ENCODE measurements at places on chromosomes 11 and 22.
A peak's percentile ranks its signal among the peaks of the same experiment; 100 is the strongest.

DNA sequence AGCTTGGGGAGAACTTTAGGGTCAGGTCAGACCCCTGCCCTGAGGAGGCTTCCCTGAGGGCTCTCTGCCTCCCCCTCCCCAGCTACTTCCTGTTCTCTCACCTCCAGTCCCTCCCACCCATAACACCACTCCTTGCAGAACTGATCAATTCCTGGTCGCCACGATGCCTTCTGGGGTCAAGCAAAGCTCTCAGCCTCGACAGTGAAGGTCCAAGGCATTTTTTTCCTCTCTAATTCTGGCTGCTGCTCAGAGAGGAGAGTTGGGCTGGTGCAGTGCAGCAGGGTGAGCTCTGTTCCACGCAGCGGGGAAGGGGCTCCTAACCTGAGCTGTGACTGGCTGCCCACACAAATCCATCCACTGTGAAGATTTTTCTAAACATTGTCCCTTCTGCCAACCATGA is 628.4 kb downstream of the BRD1 start:
- DNase-seq, result no peak

- no peak for DNase-seq
These were observed 2.9 kb downstream of the GRIA4 start for GRCh38 chr11:105612771-105613170.

GRCh38 chr11:99244613-99245012 is 223.9 kb downstream of the CNTN5 start:
- no peak for DNase-seq

DNA sequence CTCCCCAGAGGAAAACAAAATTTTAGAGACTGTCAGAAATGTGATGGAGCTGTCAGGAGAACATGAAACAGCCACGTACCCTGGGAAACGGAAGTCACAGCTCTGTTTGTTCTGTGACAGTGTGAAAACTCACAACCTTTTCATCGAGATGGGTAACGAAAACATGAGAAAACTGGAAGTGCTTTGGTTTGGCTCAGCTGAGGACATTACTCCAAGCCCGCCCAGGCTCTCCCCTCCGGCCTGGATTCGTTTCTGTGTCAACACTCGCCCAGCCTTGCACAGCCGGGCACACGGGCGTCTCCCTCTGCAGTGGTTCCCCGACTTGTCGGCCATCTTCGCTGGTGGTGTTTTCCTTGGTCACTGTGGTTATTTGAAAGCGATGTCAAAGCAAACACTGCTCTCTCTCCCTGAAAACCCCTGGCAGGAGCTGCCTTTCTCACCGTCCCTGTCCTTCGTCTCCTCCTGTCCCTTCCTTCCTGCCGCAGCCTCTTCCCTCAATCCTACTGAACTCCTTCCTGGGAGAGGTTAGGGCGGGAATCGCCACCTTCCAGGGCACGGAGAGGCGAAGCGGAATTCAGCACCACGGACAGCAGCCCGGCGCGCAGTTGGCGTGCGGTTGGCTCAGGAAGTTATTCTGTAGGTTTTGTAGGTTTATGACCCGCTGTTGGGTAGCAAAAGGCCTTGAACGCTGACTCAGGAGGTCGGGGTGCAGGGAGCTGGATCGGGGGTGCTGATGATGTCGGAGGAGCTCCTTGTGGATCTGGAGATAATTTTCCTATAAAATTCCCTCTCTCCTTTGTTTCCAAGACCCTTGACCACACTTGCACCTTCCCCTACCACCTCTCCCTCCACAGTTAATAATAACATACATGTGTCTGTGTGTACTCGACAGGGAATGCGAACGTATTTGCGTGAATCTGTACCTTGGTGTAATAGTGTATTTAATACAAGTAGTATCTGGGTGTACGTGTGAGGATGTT is 13.1 kb upstream of the RPS19BP1 start:
- DNase-seq, result no peak

GRCh38 chr22:46007003-46007847 is 30.3 kb upstream of the WNT7B start:
- DNase-seq, result peak; percentile 83

DNA sequence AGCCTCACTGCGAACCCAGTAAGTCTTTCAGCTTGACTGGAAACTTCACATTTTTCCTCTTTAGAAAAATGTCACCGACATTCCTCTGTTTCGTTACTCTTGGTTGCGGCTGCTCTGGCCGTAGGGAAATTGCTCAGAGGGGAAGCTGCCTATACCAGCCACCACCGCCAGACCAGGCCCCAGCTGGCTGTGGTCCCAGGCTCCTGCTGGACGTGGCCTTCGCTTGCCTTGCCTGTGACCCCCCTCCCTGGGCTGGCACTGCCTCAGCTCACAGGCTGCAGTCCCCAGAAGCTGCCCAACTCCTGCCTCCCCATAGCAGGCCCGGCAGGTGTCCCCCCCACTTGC is 197.8 kb downstream of the MN1 start:
- no peak for DNase-seq

DNA sequence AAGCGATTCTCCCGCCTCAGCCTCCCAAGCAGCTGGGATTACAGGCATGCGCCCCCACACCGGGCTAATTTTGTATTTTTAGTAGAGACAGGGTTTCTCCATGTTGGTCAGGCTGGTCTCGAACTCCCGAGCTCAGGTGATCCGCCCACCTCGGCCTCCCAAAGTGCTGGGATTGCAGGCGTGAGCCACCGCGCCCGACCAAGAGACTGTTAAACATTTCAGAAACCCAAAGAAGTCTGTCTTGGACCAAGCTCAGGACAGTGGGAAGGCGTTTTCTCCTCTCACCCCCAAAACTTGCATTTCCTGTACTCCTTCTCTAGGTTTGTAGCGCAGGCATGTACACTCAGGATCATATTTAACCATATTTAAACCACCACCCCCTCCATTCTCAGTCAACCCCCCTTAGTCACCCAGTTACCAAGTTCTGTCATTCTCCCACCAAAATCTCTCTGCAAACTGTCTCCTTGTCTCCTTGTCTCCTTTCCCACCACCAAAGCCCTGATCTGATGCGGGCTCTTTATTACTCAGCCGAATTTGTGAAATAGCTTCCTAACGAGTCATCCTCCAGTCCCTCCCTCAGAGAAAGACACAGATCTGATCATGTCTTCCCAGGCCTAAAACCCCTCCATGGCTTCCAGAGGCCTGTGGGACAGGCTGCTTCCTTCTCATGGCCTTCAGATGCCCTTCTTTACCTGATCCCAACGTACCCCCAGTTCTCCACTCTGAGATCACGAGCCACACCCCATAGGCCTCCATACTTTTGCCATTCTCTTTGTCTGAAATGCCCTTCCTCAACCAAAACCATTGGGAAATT is 29.0 kb upstream of the CREB3L1 start:
- peak; percentile 89 for DNase-seq

- DNase-seq, result no peak
These were observed 27.1 kb downstream of the ADAMTS15 start for GRCh38 chr11:130475426-130476053.

GRCh38 chr11:96293598-96294021 is 49.4 kb downstream of the MAML2 start:
- no peak for DNase-seq

GRCh38 chr11:8810540-8811301 is 100.3 kb upstream of the AKIP1 start:
- DNase-seq, result peak; percentile 64

GRCh38 chr11:126378763-126379162 is 23.3 kb downstream of the ST3GAL4 start:
- no peak for DNase-seq

DNA sequence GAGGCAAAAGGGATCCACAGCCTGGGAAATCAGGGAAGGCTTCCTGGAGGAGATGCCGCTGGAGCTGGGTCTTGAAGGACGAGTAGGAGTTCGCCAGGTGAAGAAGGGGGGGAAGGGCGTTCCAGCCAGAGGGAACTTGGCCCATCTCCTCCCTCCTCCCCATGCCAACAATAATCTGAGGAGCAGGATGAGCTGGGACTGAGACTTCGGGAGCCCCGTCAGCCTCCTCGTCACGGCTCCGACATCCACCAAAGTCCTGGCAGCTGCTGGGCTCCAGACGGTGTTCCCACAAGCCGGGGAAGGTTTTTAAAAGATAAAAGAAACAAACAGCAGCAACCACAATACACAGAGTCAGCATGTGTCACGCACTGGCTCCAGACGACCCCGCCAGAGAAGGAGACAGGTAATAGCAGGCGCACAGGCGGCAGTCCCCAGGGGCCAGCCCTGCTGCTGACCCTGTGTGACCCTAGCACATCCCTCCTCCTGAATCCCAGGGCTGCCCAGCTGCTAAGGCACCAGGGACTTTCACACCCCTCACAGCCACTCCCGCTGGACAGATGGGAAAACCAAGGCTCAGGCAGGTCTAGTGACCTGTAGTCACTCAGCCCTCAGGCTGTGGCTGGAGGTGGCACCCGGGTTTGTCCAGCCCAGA is 37.3 kb downstream of the NUP50 start:
- DNase-seq, result no peak

- DNase-seq, result no peak
These were observed 20.9 kb upstream of the SCUBE1 start for GRCh38 chr22:43364169-43364435.

DNA sequence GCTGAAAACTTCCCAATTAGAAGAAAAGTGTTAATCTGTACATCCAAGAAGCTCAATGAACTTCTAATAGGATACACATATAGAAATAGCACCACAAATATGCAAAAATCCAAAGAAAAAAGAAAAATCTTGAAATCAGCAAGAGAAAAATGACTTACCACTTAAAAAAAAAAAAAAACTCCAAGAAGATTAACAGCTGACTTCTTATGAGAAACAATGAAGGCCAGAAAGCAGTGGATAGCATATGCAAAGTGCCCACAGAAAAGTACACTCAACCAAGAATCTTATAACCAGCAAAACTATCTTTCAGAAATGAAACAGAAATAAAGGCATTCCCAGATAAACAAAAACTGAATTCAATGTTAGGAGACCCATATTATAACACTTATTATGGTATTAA is 29.9 kb upstream of the OR5B12 start:
- DNase-seq, result peak; percentile 4

DNA sequence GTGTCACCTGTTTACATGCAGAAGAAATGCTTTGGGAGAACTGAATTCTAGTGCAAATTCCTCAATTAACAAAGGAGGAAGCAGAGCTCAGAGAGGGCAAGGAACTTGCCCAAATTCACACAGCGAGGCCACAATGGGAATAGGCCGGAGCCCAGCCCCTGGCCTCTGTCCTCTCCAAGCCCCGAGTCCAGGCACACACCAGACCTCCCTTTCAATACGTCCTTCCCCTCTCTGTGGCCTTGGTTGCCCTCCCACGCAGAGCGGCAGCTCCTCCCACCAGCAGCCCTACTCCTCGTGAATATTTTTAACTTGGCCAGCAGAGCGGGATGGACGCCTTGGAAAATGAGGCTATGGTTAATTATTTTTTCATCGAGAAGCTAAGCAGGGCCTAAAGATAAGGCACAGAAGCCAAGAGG is 1.6 kb upstream of the CARD10 start:
- DNase-seq, result no peak

DNA sequence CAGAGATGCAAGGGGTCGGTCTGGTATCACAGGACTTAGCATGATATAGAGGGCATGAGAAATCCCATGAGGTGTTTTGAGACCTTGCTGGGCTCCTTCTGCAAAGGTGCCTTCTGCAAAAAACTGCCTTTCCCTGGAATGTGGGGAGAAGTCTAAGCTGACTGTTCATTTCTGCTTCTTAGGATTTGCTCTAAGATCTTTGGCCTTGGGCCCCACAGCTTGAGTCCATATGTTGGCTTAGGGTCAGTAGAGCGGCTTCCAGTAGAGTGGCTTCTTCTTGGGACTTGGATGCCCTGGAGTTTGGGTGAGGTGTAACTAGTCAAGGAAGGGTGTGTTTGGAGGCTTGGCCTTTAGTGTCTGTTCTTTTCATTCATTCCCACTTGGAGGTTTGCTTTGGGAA is 37.0 kb downstream of the AMPD3 start:
- no peak for DNase-seq

- no peak for DNase-seq
These were observed 919.2 kb upstream of the FAT3 start for GRCh38 chr11:91305402-91305801.

All from renal cortical epithelial cell (primary cell).